ENCODE measurements at places on chromosomes 3 and 15. TPM values are rescaled to one million over a fixed set of nuclear protein-coding genes. Genes with fewer than 3 reads are reported as not detected.

- DNase-seq, result no peak
These were observed 630 bp downstream of the ATP6V1A start for GRCh38 chr3:113747283-113748046.

The CATSPER2 gene
- total RNA-seq, result 1.8 TPM

- DNase-seq, result no peak
These were observed 1099.5 kb downstream of the ROBO1 start for GRCh38 chr3:78668302-78668701.

DNA sequence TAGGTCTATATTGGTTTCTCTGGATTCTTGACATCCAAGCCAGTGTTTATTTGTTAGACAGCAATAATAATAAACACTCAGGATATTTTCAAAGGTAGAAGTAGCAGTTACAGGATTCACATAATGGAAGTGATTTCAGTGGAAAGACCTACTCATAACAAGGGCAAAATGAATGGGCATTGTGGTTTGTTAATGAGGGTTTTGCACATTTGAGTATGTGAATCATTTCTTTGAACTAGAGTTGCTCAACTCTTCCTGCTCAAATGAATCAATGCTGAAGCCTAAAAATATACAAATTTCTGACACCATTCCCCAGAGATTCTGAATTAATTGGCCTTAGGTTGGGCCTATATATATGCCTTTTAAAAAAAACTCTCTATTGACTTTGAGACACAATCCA, 4.1 kb upstream of the COL6A5 start:
- no peak for DNase-seq

The NPAP1 gene
- not detected for total RNA-seq

DNA sequence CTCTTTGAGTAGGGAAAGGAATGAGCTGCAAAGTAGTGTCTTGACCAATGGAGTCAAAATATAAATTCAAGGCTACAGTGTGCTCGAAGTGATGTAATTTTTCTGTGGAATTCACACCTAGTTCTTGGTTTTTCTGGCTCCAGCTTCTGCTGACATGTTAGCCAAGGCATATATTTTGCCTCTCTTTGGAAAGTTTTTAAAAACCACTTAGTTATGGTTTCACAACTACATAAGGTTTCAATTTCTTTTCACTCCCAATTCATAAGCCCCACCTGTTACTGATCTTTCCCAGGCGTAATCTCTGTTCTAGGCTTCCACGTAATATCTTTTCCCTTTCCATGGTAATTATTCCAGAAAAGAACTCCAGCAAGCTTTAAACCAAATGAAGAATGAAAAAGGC, 46.9 kb downstream of the GADL1 start:
- no peak for DNase-seq

The GOLGA8S gene
- 0.44 TPM for total RNA-seq

DNA sequence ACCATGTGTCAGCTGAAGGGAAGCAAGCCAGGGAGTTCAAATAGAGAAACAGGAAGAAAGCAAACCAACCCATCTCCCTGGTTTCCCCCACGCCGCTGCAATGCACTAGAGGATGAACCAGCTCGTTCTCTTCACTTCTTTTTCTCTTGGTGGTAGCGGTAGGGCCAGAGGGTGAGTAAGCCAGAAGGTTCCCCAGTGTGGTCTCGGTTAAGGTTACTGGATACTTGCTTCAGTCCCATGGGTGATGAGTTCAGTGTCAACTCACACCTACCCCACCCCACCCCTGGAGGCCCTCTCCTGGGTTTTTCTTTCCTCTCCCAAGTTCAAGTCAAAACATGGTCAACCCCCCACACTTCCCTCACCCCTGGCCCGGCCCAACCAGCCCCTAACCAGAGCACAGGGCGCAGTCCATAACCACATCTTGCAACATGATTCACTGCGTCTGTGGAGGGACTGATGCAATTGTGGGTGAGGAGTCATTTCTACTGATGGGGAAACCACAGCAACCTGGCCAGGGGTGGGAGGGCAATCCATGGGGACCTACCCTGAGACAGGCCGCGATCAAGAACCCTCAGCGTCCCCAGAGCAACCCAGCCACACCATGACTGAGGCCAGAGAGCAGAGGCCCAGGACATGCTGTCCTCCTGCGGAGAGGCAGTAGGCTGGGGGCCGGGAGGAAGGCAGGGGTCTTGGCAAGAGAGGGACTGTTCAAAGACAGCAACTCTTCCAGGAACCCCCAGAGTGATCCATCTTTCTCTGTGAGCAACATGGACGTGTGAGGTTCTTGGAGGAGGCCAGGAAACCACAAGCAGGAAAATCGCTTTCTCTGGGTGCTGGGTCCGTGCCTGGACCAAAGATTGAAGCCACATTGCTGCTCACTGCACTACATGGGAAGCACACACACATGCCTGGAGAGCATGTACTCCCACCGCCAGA, 276.6 kb downstream of the UACA start:
- DNase-seq, result no peak

GRCh38 chr3:132435224-132435910, 18.1 kb downstream of the DNAJC13 start:
- DNase-seq, result no peak

DNA sequence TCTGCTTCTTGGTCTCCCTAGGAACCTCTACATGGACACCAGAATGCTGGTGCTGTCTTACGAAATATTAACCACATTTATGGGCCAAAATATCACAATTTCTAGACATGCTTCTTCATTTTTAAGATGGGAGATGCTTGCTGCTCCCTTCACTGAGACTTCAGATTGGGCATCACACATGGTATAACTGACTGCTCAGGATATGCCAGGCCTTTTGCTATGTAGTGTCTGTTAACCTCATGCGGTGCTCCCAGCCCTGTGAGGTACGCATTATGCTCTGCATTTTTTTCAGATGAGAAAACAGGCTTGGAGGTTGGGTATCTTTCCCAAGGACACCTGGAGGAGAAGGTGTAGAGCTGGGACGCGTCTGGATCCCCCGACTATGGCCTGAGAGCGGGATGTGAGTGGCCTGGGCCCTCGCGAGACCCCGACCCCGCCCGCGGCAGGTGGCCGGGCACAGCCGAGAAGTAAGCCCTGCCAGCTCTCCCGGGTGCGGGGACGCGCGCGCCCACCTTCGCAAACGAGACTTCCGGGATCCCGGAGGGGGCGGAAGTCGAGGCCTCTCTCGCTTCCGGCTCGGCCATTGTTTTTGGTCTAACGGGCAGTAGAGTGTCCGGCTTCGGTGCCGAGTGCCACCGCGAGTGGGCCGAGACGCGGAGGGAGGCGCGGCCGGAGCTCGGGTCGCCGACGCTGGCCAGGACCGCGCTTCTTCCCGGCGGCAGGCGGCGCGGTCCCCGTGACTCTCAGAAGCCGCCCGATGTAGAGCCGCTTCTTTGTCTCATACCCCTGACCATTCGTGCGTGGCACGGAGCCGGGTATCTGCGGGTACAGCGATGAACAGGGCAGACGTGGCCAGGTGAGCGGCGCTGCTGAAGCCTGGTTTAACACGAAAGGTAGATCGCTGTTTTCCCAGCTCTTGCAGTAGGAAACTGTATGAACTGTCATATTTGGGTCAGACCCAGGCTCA, at the start of gene ZKSCAN7:
Gene ZKSCAN7, plus strand, starts transcription at position 568 of the 967 bp plus-strand sequence. CDS start 1,855 bp downstream, outside the sequence.
- peak; percentile 53 for DNase-seq

DNA sequence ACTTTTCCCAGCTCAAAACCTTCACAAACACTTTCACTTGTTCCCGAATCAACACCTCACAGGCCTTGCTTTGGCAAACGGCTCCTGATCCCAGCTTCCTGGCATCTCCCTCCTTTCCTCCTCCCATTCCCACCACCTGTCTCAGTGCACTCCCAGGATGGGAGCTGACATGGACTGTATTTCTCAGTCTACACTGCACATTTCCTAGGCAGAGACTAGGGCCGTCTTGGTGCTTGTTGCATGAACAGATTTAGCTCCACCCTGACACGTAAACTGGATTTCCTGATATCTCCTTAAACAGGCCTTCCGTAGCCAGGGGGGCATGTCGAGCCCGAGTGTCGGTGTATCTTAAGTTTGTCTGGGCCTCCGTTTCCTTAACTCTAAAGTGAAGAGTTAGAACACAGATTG, 790 bp upstream of the WHAMM start:
- no peak for DNase-seq
